ENCODE measurements at places on chromosomes 7 and 10.
A peak's percentile ranks its signal among the peaks of the same experiment; 100 is the strongest.

DNA sequence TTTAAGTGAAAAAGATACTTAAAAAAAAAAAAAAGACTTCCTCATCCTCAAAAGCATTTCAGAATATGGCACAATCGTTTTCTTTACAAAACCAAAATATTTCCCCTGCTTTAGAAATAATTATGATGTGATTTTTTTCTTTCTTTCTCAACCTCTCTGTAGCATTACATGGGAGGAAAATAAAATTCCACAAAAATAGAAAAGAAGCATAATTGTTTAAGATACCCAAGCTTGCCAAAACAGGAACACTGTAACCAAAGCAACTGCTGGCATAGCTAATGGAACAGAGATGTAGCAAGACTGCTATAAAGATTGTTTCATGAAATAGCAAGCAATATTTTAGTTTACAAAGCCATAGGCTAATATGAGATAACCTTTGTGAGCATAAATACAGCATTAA lies 75.6 kb upstream of the GPR22 start:
- no peak for DNase-seq

- DNase-seq: peak; percentile 52
Measured at GRCh38 chr10:109933984-109934565, 10.8 kb upstream of the XPNPEP1 start.

- DNase-seq: no peak
Measured at GRCh38 chr7:158683541-158683940, 21.1 kb downstream of the NCAPG2 start.

DNA sequence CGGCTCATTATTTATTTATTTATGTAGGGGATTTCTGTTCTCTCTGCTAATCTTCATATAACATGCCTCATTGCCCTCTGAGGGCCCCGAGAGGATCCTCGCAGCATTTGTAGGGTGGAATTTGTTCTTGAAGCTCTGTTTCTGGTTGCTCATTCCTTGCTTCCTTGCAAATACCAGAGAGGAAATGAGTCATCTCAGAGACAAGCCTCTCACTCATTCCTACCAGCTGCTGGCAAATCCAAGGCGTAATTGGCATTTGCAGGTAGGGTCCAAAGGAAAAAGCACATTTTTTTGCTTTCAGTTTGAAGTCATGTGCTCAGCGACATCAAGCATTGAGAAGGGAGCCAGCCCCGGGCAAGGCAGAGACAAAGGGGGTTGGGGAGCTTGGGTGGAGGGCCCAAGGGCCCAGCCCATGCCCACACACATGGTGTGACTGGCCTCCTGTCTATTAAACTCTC lies 501.6 kb downstream of the GALNT17 start:
- DNase-seq: peak; percentile 88

DNA sequence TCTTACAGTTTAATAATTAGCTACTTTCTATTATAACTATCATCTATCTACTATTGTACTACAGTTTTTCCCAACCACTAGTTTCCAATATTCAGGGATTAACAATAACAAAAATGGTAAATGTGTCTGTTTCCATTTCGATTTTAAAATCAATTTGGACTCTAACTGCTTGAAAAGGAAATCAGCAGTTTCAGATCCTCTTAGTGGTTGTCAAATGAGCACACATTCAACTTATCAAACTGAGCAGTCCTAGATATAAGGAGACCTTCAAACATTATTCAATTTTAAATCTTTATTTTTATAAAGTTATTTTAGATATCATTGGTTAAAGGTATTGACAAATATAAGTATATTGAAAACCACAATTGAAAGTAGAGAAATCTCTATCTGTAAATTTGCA lies 46.8 kb upstream of the CD36 start:
- no peak for DNase-seq

DNA sequence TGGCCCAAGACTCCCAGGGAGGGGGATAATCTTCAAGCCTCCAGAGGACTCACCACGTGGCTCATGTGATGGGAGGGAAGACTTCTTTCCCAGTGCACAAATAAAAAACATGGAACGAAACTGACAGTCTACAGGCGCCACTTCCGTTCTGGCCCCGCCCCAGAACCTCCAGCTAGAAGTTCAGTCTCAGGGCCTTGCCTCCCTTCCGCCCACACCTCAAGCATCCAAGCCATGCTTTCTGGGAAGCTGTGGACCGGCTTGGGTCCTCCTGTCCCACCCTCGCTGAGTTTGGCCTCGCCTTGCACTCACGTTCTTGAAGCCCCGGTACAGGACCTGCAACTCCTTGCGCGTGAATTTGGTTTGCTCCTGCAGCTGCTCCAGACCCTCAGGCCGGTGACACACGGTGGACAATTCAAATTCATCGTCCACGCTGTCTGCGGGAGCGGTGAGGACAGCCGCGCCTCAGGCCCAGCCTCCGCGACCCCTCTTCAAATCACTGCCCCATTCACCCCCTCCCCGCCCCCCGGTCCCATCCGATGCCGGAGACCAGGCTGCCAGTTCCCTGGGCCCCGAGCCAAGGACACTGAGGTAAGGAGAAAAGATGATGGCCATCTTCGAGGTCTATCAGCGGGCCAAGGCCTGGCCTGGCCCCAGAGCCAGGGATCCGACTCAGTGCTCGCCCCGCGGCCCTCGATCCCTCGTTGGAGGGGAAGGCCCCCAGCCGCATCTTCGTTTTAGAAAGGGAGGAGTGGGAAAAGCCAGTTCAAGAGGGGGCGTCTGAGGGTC lies 10.7 kb upstream of the OGA start:
- DNase-seq: no peak

- DNase-seq: no peak
Measured at GRCh38 chr10:49283491-49283890, 15.5 kb upstream of the C10orf71 start.

- no peak for DNase-seq
Measured at GRCh38 chr10:71970869-71971268, 6.7 kb downstream of the CHST3 start.

- no peak for DNase-seq
Measured at GRCh38 chr7:70621954-70622600, 509.9 kb upstream of the GALNT17 start.

DNA sequence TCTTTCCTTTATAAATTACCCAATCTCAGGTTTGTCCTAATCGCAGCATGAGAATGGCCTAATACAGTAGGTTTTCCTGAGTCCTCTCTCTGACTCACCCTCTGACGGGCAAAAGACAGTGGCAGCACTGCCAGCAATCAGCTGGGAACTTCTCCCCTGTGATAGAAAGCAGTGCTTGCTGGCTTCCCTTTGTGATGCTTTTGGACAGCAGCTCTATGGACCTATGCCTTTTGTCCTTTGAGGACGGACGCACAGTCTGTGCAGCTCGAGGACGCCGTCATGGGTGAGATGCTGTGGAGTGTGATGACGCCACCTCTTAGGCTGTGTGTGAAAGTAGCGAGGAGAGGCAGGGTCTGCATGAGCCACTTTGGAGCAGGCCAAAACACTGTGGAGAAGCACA lies 68.8 kb downstream of the KIAA1217 start:
- DNase-seq: no peak

- no peak for DNase-seq
Measured at GRCh38 chr7:1972744-1973143, 260.0 kb downstream of the MAD1L1 start.

DNA sequence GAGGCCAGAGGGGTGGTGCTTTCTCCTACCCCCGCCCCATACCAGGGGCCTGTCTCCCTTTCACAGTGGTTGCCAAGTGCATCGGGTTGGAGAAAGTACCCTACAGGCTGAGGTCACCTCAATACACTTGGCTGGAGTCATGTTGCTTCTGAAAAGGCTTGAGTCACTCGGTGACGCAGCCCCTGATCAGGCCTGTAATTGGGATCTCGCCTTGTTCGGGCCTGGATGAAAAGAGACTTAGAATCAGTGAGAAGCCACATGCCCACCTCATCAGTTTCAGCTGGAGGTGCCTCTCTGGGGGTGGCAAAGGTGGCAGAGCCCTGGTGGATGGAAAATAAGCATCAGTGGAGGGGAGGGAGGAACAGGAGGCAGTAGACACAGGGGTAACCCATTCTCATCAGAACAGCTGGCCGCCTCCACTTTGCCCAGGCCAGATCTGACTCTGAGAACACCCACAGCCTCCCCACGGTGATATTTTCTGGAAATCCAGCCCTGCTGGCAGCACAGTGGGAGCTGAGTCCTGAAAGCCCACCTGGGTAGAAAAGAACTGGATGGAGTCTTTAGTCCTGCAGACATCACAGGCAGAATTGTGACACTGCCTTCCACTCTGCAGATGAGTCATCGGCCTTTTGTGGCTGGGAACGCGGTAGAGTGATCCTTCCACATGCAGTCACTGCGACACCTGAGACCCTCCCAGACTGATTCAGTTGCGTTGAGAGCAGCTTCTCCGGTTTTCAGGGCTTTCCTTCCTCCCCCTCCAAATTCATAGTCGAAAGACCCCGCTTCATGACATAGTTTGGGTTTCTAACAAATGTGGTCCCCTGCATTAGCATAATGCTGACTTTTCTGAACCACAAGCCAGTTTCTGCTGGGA lies 108.0 kb downstream of the GRK5 start:
- no peak for DNase-seq

- no peak for DNase-seq
Measured at GRCh38 chr7:99267481-99267840, 5.2 kb upstream of the MYH16 start.

- no peak for DNase-seq
Measured at GRCh38 chr10:107546284-107546683, 381.8 kb upstream of the SORCS1 start.

GRCh38 chr7:155807789-155808548 lies 4.3 kb downstream of the SHH start:
- DNase-seq: peak; percentile 76

DNA sequence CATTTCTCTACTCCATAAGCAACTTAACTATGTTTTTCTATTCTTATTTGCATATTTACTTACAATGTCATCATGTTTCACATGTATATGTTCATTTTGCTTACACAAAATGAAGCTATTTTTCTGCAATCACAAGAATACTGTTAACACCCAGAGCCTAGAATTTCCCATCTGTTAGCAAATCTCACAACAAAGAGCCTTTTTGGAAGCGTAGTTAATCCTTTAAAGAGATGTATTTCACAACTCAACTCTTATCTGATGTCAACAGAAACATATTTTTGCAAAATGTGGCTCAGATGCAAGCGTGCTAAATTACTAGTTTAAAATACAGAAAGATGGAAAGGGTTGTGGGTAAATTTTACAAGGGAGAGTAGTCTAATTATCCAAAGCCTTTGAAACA lies 110.6 kb upstream of the COL1A2 start:
- no peak for DNase-seq

- peak; percentile 71 for DNase-seq
Measured at GRCh38 chr7:24756545-24757352, 515 bp downstream of the GSDME start.

DNA sequence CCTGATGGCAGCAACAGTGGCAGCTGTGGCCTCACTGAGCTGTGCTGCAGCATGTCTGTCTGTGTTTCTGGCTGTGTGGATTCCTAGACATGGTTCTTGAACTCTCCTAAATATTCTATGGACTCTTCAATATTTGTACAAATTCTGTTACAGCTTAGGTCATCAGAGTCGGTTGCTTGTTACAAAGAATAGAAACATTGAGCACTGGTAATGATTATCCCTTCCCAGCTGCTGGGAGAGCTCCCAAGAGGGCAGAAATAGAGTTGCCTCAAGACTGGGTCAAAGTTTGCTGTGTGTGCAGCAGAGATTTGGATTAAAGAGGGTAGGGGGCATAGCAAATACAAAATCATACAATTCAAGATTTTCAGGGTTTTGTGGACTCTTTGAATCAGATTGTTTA lies 337.1 kb upstream of the AKR1E2 start:
- no peak for DNase-seq

DNA sequence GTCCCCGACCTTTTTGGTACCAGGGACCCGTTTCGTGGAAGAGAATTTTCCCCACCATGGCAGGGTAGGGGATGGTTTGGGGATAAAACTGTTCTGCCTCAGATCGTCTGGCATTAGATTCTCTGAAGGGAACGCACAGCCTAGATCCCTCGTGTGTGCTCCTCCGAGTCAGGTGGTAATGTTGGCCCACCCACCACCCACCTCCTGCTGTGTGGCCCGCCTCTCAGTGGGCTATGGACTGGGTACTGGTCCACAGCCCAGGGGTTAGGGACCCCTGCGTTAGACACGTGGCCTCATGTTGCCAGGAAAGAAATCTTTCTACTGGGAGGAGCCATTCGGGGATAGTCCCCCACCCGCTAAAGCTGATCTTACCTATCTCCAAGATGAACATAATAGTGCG lies 27.0 kb downstream of the PFKFB3 start:
- no peak for DNase-seq

DNA sequence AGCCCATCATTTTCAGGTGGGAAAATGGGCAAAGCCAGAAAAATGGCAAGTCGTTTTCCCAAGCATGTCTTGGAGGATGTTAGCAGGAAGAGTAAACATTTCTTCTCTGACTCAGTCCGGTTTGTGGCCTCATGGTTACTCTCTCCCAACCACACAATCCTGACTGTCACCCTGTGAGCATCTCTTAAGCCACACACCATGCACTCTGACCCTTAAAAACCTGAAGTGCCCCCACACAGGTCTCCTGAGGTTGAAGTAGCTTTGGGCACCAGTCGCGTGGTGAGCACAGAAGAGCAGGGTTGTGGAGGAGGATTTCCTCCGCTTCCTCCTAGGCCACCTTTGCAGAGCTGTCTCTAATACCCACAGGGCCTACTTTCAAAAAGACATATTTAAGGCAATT lies 387.3 kb upstream of the NPVF start:
- DNase-seq: no peak

- no peak for DNase-seq
Measured at GRCh38 chr7:69903410-69903809, 305.1 kb downstream of the AUTS2 start.

DNA sequence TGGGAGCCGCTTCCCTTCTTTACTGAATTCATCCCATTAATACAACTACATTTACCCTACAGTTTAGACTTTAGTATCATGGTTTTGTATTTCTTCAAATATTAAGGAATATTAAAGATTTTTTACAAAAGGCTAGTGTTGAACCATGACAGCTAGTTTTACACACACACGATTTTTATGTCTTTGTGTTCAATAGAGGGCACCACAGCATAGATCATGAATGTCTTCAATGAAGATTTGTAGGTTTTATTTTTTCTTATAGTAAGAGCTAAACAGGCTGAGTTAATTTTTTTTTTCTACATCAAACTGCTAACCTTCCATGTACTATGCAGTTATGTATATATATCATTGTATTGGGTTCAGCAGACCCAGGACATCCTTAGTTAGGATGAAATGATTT lies 76.9 kb downstream of the SNX10 start:
- DNase-seq: no peak

- DNase-seq: peak; percentile 14
Measured at GRCh38 chr10:69180525-69181204, 631 bp downstream of the SUPV3L1 start.

DNA sequence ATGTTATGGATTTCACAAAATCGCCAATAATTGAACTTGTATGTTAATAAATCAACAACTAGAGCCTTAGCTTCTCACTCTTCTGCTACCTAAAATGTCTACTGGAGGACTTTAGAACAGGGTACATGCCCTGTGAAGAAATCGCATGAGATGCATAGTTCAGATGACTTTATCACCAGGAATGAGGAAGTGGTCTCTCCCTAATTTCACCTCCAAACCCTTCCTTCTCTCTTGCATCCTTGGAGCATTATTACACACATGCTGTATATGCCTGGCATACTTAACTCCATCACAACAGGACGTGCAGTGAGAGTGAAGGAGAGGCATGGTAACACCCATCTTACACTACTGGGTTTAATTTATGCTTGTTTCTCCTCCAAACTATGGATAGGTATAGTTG lies 27.8 kb downstream of the RHEB start:
- DNase-seq: peak; percentile 66

Measured in small intestine (tissue), 16 donors.